Stimulated activated CD8-positive, alpha-beta memory T cell treated with anti-CD3 and anti-CD28 coated beads, Interleukin-7, amount 100 ng/mL, for 1 hour (primary cell): ENCODE measurements at places on chromosomes 2 and 18.

DNA sequence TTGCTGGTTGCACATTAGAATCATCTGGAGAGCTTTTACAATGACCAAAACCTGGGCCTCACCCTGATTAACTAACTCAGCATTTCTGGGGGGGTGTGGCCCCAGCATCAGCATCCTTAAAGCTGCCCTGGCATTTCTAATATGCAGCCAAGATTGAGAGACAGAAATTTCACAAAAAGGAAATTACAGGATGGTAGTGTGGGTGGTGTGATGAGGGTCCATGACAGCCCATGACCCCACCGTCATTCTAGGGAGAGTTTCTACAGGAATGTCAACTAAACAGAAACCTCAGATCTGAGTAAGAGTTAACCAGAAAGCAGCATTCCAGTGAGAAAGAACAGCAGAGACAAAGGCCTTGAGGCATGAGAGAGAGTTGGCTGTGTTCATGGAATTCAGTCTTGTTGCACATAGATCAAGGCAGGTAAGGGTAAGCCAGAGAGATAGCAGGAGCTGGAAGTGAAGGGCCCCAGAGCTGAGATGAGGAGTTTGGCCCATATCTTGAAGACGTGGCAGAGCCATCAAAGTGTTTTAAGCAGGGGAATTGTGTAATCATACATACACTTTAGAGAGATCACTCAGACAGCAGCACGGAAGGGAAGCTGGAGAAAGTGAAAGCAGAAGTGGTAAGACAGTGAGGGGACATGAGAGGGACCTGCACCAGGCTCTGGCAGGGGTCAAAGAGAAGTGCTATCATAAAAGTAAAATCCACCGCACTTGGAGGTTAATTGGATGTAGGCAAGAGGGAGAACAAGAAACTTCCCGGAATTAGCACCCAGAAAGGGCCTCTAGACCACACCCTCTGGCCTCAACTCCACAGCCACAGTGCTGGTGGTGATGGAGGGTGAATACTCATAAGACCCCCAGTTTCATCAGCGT, 7.8 kb upstream of the TRABD2A start:
- no peak for DNase-seq

DNA sequence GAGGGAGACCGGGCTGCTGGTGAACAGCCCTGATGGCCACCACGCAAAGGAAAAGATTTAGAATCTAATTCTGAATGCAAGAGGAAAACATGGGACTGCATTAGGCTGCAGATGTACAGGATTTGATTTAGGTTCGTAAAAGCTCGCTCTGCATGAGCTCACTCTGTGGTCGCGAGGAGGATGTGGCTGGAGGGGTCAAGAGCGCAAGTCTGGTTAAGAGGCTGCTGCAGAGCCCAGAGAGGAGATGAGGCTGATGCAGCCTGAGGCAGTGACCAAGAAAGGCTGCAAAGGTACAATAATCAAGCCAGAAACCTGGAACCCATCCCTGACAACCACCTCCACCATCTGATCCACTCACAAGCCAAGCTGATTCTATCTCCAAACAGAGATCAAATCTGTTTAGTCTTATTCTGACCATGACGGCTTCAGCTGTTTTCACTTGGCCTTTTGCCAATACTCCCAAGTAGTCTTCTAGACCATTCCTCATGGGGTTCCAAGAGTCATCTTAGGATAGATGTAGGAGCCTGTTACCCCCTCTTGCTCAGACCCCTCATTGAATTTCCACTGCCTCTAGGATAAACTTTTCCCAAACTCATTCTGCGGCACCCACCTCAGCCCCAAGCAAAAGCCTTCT, 58.9 kb upstream of the ARL4C start:
- DNase-seq, result no peak

- DNase-seq, result no peak
These were observed 114.4 kb upstream of the FZD5 start for GRCh38 chr2:207884127-207884526.

- no peak for DNase-seq
These were observed 856.1 kb upstream of the ID2 start for GRCh38 chr2:7825591-7826312.

- DNase-seq, result no peak
These were observed 28.0 kb downstream of the MAL start for GRCh38 chr2:95053543-95053942.

- DNase-seq, result no peak
These were observed 740 bp downstream of the SNRNP200 start for GRCh38 chr2:96304606-96305005.

DNA sequence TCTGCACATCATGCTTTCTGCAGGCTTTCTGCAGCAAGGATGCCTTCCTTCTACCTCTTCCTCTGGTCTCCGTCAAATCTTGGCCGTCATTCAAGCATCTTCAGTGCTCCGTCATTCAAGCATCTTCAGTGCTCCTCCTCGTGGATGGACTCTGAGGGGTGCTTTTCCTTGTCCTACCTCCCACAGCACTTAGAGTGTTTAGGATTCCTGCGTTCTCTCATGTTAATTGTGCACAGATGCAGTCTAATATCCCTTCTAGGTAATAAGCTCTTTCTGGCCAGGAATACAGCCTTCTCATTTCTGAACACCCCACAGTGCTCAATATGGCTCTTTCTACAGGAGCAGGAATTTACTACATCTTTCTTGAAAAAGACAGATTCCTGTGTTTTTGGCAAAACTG, 59.8 kb downstream of the ZNF236 start:
- DNase-seq, result no peak

DNA sequence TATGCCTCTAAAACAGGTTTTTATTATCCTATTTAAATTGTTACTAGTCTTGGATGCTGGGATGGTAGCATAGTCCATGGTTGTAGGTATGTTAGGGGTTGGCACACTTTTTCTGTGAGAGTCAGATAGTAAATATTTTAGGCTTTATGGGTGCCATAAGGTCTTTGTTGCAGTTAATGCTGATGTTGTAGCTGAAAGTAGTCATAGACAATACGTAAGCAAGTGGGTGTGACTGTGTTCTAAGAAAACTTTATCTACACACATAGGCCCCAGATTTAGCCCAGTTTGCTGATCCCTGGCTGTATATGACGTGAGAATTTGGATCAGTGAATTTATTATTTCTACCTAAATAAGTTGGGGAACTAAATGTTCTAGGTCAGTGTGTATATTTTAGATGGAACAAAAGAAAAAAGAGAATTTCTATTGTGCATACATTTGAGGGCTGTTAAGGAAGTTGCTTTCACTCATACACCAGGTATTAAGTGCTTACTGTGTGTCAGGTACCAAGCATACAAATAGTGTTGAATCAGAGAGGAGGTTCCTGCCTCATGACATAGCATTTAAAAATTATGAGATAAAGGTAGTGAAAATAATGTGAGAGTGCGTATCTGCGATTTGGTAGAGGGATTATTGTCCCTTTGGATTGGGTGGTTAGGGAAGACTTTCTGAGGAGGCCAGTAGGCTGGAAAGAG, 39.4 kb downstream of the AGFG1 start:
- no peak for DNase-seq

GRCh38 chr2:70796262-70796661, 5.8 kb upstream of the FIGLA start:
- no peak for DNase-seq

DNA sequence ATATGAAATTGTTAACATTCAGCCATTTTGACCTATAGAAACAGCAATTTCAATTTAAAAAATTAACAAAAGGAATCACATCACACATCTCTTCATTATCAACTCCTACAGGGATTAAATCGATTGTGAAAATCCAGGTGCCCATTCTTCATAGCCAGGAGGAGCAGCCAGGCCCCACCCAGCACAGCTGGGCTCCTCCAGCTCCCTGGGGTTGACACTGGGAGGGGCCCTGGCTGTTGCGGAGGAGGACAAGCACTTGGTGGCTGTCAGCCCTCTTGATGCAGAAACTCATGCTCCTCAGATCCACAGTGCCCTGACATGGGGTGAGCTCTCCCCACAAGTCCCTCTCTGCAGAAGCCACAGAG, 99.8 kb downstream of the FAM210A start:
- DNase-seq, result no peak
